ENCODE measurements at places on chromosomes 2 and 18.

DNA sequence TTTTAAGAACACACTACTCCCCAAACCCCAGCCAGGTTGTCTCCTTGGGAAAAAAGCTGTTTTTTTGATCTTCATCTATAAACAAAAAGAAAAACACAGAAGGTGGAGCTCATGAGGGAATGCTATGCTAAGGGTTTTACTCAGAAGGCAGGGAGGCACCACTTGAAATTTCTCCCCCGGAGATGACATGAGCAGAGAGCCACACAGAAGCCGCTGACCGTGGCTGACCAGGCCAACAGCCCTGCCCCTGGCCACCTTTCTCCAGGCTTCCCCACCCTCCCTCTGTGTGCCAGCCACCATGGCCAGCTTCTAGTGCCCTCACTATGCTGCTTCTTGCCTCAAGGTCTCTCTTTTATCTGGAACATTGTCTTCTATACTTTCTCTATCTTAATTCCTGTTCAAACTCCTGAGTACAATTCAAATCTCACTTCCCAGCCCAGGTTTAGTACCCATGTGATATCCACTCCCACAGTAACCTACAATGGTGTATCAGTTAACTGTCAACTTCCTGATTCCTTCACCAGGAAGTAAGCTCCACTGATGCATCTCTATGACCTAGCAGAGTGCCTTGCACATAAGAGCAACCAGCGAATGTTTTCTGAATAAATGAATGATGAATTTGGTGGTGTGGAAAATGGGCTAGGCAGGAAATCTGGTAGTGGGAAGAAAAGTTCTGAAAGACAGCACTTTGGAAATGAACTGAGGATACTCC is 15.3 kb downstream of the LAPTM4A start:
- no peak for DNase-seq

DNA sequence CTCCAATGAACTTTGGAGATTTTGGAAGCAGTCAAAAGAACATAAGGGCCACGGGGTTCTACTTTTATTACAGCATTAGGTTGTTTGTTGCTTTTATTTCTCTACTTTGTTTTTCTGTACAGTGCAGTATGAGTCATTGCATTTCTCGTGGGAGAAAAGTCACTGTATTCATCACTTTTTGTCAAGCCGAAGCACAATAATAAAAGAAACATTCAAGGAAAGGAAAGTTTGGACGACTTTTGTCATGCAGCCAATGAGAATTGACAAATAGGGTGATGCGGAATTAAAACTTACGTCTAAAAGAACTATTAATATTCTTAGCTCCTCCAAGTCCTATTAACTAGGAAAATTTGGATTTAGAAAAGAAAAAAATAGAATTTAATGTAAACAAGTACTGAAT is 209.9 kb downstream of the TMEM182 start:
- DNase-seq, result no peak

DNA sequence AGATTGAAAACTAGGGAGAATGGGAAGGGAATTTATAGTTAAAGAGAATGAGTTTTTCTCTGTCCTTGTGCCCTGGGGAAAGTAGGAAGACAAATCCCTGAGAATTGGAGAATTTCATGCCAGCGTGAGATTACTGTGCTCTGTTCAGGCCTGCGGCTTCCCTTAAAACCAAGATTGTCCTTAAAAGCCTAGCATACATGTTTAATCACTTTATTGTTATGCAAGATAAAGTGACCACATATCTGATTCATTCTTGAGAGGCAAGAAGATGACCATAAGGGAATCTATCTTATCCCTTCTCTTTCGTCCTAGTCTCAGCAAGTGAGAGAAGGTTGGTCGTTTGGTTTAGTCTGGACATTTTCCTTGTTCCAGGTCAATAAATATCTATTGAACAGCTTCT is 75.9 kb downstream of the ADCYAP1 start:
- DNase-seq, result no peak

DNA sequence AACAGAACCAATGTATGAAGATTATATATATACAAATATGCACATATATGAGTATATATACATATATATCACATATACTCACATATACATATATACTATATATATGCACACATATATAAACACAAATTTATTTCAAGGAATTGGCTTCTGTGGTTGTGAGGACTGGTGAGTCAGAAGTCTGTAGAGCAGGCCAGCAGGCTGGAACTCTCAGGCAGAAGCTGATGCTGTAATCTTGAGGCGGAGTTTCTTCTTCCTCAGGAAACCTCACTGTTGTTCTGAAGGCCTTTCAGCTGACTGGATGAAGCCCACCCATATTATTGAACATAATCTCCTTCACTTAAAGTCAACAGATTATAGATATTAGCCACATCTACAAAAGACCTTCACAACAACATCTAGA is 143.9 kb upstream of the CREB1 start:
- peak; percentile 30 for DNase-seq

GRCh38 chr2:85344356-85344954 is 9.9 kb downstream of the RETSAT start:
- DNase-seq, result no peak
